Hematopoietic multipotent progenitor cell treated with erythropoietin and hydrocortisone succinate and interleukin-3 and kit ligand, for 17 days (in vitro differentiated cells): ENCODE measurements at places on chromosomes 2 and 18.
A peak's percentile ranks its signal among the peaks of the same experiment; 100 is the strongest.

DNA sequence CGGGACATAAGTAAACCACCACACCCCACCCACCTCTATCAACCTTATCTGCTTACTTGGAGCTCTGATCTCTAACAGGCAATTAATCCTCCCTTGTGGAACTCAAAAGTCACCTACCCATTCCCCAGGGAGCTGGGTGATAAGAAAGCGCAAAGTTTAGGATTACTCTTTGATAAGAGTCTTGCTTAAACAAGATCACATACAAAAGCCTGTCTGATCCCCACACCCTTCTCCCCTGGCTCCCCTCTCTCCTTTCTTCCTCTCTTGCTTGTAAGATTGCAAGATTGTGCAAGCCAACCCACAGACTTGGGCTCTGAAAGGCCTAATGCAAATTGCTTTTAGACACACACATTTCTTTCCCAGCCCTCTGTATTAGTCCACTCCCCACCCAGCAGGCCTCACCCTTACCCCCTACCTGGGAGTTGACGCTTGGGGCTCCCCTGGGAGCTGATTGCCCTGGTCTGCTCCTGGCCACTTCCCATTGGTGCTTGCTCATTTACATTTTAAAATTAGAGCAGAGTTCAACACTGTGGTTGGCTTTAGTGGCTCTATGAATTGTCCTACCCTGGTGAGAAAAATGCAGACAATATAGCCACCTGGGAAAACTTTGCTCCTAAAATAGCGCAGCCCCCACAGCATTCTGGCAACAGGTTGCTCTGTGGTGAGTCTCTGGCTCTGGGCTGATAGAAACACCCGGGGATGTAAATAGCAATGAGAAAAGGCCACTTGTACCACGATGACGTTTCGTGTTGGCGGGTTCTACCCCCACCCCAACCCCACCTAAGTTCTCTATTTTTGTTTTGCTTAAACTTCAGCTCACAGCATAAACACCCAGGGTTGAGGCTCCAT is 92.8 kb upstream of the MSH2 start:
- DNase-seq, result no peak

GRCh38 chr2:240972201-240972600 is 26.2 kb upstream of the SNED1 start:
- no peak for DNase-seq

GRCh38 chr18:22314420-22314819 is 103.3 kb downstream of the CTAGE1 start:
- no peak for DNase-seq

DNA sequence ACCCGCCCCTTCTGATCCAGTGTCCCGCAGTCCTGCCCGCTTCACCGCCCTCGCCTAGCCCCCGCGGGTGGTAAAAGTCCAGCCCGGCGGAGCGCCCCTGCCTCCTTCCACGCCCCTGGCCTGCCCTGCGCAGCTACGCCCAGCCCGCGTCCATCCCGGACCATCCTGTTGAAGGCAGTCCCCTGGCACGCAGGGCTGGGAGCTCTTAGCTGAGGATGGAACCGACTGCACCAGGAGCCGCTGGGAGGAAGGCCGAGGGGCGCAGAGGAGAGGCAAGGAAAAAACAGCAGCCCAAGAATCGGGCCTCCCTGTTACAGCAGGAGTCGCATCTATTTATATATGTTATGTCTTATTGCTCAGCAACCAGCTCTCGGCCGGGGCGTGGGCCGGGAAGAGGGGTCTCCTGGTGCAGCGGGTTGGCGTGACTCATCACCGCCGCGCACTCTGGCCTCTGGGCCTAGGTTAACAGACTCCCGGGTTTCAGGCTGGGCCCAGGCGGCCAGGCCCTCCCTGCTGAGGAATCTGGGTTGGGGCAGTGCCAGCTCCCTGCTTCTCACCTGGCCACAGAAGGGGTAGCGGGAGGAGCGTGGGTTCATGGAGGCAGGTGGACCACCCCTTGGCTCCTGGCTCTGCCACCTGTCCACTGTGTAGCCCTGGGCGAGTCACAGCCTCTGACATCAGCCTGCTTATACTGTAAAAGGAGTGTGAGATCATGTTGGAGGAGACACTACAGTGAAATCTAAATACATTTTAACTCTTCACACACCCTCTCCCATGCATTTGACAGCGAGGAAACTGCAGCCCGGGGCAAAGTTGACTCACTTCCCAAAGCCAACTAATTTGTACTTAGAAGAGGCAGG is 13.4 kb upstream of the MAP3K2 start:
- no peak for DNase-seq

- DNase-seq, result no peak
Observed at GRCh38 chr2:135570884-135571283, 39.6 kb downstream of the R3HDM1 start.

- no peak for DNase-seq
Observed at GRCh38 chr2:66519264-66519843, 84.4 kb downstream of the MEIS1 start.

GRCh38 chr18:34965108-34965507 is 76.1 kb upstream of the MAPRE2 start:
- no peak for DNase-seq

- no peak for DNase-seq
Observed at GRCh38 chr2:150133623-150134022, 353.8 kb downstream of the RND3 start.

- DNase-seq, result no peak
Observed at GRCh38 chr2:232721882-232722281, 24.8 kb downstream of the GIGYF2 start.

DNA sequence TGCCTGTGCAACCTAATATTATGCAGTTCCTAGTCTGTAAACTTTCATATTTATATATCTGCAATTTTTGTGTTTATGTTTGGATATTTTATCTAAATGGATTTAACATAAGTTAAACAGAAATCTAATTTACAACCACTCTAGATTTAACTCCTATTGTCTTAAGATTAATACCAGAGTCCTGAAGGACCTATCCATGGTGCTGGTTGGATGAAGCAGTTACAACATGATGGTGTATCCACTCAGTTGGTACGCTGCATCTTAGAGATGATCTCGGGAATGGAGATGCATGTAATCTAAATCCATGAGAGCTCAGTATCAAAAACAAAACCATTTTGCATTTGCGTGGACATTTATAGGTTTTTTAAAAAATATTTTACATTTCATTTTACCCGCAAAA is 745.9 kb upstream of the SLC8A1 start:
- no peak for DNase-seq

DNA sequence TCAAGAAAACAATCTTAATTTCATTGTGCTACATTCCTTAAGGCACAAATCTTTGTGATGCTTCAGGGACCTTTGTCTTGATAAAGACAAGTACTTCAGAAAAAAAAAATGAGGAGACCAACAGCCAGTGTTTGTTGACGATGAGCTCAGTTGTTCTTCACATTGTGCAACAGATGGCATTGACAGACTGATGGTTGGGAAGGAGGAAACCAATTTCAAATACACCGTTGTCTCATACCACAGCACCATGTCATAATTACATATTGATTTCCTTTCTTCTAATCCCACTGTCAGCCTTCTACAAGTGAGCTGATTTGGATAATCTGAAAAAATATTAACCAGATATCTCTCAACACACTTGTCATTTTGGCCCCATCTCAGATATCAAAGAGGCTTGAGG is 53.7 kb upstream of the GRB14 start:
- DNase-seq, result no peak

- DNase-seq, result no peak
Observed at GRCh38 chr18:62017618-62018017, 124.8 kb upstream of the RNF152 start.

DNA sequence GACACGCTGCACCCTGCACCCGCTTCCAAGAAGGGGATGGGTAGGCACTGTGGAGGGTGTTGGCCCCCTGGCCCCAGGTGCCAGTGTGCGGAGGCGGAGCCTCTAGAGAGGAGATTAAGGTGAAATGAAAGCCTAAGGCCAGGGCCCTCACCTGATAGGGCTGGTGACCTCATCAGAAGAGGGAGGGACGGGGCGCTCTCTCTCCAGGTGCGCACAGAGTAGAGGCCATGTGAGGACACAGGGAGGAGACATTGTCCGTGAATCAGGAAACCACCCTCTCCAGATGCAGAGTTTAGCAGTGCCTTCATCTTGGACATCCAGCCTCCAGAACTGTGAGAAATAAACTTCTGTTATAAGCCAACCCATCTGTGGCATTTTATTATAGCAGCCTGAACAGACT is 62.3 kb downstream of the PSMG2 start:
- no peak for DNase-seq

- no peak for DNase-seq
Observed at GRCh38 chr2:28447943-28448792, 47.7 kb upstream of the PLB1 start.

DNA sequence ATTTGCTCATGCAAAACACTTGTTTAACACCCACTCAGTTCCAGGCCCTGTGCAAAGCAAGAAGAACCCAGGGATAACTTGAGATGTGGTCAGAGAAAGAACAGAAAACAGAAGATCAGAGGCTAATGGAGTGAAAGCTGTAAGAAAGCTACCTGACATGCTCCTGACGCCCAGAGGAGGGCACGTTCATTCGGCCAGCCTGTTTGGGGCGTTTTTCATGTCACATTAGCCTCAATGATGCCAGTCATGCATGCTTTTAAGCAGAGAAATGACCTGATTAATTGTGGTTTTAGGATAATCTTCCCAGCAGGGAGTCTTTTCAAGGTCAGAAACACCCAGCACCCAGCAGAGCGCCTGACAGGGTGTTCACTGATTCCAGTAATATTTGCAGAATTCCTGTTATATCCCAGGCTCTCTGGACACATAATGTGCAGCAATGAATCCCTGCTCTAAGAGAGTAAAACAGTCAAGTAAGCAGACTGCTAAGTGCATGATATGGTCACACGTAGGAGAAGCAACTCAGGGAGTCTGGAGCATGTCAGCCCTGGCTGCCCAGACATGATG is 320.0 kb downstream of the LRATD1 start:
- no peak for DNase-seq

GRCh38 chr2:236102971-236103370 is 65.2 kb downstream of the GBX2 start:
- no peak for DNase-seq

DNA sequence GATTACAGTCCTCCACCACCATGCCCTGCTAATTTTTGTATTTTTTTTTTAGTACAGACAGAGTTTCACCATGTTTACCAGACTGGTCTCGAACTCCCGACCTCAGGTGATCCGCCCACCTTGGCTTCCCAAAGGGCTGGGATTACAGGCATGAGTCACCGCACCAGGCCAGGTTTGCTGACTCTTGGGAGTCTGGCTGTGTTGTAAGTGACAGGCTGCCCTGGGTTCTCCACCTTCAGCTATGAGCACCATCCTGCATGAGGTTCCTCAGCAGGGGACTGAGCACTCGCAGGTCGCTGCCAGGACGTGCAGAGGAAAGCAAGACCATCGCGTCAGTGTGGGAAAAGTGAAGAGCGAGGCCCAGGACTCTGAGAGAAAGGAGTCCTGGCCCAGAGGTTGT is 112.6 kb upstream of the NDUFV2 start:
- DNase-seq, result no peak

- DNase-seq, result no peak
Observed at GRCh38 chr2:21118302-21118920, 5.4 kb upstream of the TDRD15 start.

GRCh38 chr18:34976899-34977837 is 64.0 kb upstream of the MAPRE2 start:
- DNase-seq, result peak; percentile 16

GRCh38 chr2:22885245-22885644 is 499.7 kb upstream of the KLHL29 start:
- no peak for DNase-seq

GRCh38 chr2:178283341-178283918 is 89.1 kb downstream of the OSBPL6 start:
- DNase-seq, result no peak

- no peak for DNase-seq
Observed at GRCh38 chr18:55637204-55637603, 49.2 kb upstream of the TCF4 start.
